ENCODE measurements at places on chromosomes 7 and 10.

- DNase-seq: no peak
Measured at GRCh38 chr10:43595739-43596298, 10.4 kb upstream of the ZNF485 start.

DNA sequence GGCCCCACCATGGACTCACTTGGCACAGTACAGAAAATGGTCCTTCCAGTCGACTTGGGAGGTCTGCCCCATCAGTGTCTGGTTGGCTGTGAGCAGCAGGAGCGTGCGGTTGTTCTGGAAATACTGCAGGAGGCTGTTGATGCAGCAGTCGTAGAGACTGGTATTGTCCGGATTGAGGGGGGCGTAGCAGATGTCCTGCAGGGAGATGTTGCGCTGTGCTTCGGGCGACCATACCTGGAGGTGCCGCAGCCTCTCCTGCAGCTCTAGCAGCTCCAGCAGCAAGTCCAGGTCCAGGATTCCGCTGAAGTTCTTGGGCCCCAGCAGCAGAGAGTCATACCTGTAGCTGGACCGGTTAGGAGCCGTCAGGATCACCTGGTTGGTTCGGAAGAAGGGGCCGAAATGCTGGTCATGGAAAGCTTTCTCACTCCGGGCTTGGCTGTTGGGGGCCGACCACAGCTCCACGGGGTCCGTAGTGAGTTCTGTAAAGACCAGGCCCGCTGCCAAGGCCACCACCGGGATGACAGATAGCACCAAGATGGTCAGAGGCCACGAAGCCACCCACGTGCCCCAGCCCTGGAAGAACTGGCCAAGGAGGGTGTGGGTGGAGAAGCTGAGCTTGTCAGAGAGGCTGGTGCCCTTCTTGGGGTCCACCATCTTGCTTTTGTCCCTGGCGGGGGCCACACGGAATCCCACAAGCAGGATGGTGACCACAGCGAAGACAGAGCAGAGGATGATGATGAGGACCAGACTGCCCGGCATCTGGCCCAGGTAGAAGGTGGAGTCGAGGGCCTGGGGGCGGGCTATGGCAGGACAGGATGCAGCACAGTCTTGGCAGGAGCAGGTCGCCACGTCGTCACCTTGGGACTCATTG is 2.1 kb downstream of the NPC1L1 start:
- no peak for DNase-seq

GRCh38 chr10:47179291-47179647 is 120.7 kb upstream of the GDF10 start:
- DNase-seq: no peak

- DNase-seq: no peak
Measured at GRCh38 chr10:104322416-104322782, 15.9 kb downstream of the ITPRIP start.

DNA sequence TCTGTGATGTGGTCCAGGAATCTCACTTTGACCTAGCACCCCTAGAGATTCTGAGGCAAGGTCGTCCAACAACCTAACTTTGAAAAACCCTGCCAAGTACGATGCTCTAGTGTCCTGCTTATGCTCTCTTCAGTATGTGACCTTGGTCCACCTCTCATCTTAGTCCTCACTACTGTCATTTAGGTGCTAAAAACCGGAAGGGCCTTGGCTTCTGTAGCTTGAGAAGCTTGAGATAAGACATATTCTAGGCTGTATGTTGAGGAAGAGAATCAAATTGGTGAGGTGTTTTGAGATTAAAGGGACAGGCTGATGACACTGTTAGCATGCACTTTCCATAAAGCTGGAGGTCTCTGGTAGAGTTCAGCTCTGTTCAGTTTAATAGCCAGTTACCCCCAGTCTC is 57.0 kb upstream of the MTPN start:
- DNase-seq: no peak

DNA sequence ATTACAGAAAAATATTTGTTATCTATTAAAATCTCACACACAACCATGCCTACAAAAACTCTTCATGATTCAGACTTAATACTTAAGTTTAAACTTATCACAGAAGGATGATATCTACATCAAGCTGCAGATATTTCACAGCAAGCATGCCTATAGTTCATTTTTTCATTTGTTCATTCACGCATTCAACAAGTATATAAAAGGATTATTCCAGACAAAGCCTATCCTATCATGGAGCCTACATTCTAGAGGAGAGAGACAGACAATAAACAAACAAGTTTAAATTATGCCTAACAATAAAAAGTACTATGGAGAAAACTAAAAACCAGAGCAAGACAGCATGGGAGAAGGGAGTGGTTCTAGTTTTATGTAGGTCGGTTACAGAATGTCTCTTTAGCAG is 10.9 kb downstream of the TRDMT1 start:
- DNase-seq: no peak

DNA sequence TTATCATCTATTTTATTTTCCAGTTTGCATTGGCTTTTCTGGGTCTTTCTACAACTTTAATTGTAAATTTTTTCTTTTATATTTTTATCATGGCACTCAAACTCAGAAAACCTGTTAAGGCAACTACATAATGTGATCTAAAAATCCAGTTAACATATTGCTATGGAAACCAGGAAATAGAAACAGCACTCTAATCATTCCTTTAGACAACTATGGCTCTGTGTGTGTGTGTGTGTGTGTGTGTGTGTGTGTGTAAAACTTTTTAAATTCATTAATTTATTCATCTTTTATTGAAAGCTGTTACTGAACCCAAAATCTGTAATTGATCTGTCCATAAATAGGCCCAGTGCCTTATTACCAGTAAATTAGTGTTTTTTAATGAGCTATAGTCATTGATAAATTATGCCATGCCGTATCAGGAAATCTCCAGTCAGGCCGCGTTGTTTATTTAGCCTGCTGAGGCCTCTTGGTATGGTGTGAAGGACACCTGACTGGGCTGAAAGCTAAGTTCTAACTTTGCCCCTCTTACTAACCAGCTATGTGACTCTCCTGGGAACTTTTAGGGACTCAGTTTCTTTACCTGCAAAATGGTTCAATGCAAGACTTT is 1.5 kb upstream of the MET start:
- no peak for DNase-seq

GRCh38 chr7:101624246-101625001 is 4.7 kb downstream of the MYL10 start:
- peak; percentile 71 for DNase-seq

DNA sequence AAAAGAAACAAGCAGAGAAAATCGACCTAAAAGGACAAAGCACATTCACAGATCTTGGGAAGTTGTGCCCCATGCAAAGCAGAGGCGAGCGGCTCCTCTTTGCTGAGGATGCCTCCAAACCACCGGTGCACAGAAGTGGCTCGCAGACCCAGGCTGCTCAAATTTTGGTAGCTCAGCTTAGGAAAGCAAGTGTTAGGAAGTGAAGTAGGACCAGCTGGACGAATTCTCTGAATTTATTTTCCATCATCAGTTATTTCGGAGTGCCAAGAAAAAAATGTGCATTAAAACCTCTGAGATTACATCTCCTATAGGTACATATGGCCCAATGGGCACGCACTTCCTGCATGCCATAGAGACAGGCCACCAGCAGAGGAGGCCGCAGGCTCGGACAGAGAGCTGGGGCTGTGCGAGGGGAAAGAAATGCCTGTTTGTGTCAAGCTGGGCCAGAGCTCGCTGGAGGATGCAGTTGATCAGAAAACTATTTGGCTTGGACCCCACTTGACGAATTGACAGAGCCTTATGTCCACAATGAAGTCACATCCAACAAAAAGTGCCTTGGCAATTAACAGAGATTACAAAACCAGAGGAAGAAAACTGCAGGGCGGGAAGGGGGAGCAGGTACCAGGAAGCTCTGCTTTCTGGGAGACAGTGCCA is 122.3 kb upstream of the LYZL2 start:
- peak; percentile 50 for DNase-seq

- DNase-seq: no peak
Measured at GRCh38 chr7:141431140-141431479, 120.1 kb upstream of the AGK start.

- no peak for DNase-seq
Measured at GRCh38 chr7:136528329-136528728, 340.1 kb upstream of the CHRM2 start.

DNA sequence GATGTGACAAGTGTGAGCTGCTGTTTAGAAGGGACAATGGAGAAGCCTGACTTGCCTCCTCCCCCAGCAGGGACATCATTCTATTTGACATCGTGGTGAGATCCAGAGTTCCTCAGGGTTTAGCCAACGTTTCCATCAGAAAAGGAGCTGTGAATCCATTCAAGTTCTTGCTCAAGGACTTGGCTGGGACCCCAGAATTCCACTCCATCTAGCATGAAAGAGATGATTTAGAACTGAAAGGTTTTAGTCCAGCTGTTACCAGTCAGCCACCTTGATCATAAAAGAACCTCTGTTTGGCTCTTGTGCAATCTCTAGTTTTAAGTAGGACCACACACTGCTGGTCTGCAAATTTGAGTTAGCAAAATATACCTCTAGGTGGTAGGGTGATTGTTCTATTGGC is 337.6 kb downstream of the FRMD4A start:
- DNase-seq: no peak

- DNase-seq: no peak
Measured at GRCh38 chr7:96144260-96144526, 177.7 kb downstream of the SLC25A13 start.

DNA sequence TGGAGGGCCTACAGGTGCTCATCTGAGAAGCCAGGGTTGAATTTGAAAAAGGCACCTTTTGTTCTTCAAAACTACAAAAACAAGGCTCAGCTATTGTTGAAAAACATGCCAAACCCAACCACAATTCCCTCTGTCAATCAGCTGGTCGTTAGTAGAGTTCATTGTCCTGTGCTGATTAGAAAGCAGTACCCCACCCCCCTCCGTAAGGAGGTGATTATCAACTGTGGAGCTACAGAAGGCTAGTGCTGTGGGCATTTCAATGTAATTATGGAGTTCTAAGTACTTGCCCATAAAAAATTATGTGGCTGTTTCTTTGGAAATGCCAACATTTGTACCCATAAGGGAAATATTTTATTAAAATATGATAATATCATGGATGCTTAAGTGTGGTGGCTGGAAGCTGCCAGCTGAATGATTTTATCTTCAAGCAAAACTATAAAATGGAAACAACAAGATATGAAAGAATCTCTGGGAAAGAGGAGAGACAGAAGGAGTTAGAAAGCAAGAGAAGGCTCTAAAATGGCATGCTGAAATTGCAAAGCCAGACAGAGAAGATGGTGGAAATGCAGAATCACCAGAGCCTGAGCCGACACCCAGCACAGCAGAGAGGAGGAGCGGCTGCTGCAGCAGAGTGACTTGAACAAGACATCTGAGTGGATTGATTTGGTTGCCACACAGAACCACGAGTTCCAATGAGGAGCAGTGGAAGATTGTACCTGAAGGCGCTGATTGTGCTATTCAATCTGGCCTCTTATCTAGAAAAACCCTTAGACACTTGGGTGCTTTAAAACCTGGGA is 179.5 kb upstream of the LRGUK start:
- DNase-seq: no peak

GRCh38 chr10:52276163-52276562 is 37.9 kb upstream of the DKK1 start:
- no peak for DNase-seq

- no peak for DNase-seq
Measured at GRCh38 chr10:97875391-97875790, 25.7 kb downstream of the GOLGA7B start.

DNA sequence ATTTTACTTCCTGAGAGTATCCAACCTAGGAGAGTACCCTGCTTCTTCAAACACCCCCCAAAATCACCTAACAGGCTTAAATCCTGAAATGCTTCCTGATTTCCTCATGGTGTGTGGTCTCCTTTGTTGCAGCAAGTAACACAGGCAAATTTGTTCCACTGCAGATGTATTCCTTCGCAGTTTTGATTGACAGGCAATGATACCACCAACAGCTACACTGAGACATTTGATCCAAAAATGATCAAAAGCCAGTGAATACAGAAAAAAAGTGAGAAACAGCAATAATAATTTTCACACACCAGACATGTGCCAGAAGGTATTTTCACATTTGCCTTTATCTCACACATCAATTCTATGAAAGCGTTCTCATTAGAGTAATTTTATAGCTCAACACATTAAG is 95.9 kb downstream of the HERPUD2 start:
- DNase-seq: no peak
